ENCODE measurements at places on chromosomes 6 and 20.
A peak's percentile ranks its signal among the peaks of the same experiment; 100 is the strongest.

DNA sequence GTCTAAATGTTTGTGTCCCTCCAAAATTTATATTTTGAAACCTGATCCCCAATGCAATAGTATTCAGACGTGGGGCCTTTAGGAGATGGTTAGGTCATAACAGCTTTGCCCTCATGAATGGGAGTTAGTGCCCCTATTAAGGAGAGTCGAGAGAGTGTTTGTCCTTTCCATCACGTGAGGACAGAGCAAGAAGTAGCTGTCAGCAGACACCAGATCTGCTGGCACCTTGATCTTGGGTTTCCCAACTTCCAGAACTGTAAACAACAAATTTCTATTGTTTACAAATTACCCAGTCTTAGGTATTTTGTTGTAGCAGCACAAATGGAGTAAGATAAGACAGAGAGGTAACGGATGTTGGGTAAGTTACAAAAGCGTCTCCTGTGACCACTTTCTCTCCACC is 46.6 kb downstream of the FAM50B start:
- DNase-seq = no peak

- DNase-seq = no peak
These were observed 48.0 kb downstream of the VAPB start for GRCh38 chr20:58436868-58437645.

- DNase-seq = no peak
These were observed 58.7 kb upstream of the RNF24 start for GRCh38 chr20:4073852-4074741.

DNA sequence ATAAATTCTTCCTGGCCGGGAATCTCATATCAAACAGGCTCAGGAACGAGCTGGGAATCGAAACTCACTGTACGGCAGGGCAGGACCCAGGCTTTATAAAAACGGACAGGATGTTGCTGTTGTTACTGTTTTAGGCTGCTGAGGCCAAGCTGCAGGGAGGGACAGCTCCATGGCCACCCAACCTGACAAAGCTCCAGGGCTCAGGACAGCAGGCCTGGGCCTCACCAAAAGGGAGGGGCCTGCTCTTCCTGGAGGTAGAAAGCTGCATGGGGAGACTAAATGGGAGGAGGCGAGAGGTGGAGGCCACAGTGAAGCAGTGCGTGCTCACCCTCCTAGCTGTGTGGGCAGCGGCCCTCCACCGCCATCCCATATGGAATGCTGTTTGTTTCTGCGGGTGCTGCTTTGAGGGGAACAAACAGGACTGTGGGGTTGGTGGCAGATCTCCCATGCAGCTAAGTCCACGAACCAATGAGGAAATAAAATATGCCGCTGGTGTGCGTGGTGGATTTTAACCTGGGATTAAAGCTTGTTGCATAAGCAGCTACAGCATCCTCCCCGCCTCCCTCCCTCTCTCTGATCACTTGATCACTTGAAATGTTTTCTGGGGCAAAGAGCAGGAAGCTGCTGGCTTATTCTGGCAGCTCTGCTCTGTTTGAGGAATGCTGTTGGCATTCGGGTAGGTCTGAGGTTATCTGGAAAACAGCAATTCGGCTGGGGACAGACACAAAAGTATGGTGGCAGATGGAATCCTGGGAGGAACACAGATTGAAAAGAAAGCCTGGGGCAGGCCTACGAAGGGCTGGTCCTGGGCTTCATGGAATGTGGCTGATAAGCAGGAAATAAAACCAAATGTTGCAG is 2.4 kb upstream of the ZMYND8 start:
- peak; percentile 99 for DNase-seq

DNA sequence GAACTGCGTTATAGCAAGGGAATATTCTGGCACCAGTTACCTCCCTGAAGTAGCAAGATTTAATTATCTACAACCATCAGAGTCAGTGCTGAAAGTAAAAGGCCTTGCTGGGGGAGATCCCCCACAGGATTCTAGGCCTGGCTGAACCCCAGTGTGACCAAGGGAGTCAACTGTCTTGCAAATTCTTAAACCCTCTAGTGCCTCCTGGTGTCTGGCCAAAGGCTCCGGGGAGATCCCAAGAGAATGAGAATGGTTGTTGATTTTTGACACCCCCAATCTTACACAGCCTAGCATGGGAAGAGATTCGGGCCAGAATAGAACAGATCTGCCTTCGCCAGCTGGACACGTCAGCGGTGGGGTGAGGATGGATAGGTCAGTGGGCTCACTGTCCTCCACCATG is 179.4 kb downstream of the ERMARD start:
- DNase-seq = no peak

GRCh38 chr20:62818592-62819493 is 2.0 kb downstream of the COL9A3 start:
- no peak for DNase-seq

- no peak for DNase-seq
These were observed 19.0 kb downstream of the RRBP1 start for GRCh38 chr20:17663040-17663399.

DNA sequence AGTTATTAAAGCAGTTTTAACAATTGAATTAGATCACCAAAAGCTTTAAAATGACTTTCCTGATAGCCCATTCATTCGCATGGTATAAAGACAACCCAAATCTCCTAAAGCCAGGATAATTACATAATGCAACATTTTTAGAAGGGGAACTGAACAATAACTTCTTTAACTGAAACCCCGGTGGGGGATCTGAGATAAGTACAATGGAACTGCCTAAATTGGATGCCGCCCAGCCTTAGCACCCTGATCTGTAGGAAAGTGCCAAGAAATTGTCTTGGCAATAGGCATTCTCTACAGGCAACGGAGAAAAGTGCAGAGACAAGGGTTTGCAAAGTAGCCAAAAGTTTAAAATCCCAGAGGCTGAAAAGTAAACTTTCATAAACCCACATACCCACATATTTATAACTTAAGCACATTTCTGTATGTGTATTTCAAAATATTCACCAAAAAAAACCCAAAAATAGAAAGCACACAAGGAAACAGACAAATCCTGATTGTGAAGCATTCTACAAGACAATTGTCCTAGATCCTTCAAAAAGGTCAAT is 98.8 kb upstream of the BEND6 start:
- DNase-seq = no peak

- no peak for DNase-seq
These were observed 1006.2 kb upstream of the CITED2 start for GRCh38 chr6:140380427-140381218.

DNA sequence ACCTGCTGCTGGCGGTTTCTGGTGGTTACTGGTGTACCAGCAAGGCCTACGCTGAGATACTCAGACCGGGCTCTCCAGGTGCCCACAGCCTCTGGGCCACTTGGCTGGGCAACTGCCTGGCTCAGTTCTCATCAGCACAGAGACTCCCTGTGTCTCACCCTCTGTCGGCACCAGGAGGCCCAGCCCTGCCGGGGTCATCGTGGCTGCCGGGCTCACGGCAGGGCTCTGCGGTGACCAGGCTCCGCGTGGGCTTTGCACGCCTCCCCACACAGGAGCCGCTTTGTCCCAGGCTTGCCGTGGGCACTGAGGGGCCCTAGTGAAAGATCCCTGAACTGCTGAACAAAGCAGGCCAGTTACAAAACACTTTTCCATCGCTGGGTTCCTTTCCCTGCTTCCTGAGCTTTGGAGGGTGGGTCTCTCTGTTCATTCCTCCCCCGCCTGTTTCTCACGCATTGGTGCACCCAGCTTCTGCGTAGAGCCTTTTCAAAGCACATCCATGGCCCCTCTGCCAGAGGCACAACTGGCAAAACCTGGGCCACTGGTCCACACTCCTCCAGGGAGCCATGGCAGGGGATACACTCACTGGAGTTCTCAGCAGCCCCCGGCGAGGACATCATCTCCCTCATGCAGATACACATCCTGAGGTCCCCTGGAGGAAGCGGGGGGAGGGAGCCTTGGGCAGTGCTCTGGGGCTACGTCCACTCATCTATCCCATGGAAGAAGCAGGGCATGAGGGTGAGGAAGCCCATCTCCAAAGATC is 117.0 kb downstream of the NFATC2 start:
- no peak for DNase-seq

DNA sequence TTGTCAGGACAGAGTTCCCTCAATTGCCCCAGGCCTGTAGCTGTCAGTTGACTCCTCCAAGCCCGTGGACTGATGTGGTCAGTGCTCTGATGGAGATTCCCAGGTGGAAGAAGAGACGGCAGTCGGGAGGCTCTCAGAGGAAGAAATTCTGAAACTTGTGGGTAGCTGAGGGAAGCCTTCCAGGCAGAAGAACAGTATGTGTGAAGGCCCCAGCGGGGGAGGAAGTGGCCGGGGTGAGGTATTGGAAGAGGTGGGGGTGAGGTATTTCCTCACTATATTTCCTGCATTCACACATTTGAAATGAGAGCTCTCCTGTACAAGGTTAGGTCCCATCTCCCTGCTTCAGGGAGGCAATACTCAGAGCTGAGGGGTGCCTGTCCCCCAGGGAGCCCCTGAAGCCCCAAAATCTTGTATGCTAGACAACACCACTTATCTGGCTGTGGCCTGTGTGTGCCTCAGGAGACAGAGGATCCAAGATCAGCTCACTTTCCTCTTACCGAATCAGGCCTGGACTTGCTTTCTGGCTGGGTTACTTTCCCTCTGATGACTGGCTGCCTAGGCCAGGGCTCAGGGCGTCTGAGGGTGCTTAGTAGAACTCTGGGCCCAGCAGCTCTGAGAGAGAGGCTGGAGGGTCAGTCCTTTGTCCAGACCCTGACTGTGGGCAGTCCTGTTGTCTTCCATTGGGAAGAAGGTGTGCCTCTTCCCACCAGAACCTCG is 49.3 kb upstream of the MYL9 start:
- DNase-seq = no peak

DNA sequence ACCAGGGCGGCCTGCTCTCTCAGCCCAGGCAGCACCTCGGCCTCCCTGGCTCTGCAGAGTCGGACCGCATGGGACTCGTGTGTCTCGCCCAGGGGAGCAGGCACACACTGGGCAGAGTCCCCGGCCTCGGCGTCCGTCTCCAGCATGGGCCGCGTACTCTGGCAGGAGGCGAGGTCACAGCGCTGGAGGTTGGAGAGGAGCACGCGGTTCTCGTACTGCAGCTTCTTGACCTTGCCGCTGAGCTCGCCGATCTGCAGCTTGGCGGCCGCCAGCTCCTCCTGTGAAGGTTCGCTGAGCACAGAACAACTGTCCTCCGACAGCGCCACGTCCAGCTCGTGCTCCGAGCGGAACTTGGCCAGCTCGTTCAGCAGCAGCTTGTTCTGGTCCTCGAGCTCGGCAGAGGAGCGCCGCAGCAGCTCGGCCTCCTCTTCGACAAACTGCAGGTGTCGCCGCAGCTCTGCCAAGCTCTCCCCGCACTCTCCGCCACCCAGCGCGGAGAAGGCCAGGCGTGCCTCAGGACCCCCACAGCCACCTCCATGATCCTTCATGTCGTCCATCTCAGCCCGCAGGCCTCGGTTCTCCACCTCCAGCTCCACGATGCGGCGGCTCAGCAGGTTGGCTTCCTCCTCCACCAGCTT is 42.0 kb upstream of the DSN1 start:
- no peak for DNase-seq

- DNase-seq = no peak
These were observed 693 bp upstream of the GNAS-AS1 start for GRCh38 chr20:58851221-58851968.

DNA sequence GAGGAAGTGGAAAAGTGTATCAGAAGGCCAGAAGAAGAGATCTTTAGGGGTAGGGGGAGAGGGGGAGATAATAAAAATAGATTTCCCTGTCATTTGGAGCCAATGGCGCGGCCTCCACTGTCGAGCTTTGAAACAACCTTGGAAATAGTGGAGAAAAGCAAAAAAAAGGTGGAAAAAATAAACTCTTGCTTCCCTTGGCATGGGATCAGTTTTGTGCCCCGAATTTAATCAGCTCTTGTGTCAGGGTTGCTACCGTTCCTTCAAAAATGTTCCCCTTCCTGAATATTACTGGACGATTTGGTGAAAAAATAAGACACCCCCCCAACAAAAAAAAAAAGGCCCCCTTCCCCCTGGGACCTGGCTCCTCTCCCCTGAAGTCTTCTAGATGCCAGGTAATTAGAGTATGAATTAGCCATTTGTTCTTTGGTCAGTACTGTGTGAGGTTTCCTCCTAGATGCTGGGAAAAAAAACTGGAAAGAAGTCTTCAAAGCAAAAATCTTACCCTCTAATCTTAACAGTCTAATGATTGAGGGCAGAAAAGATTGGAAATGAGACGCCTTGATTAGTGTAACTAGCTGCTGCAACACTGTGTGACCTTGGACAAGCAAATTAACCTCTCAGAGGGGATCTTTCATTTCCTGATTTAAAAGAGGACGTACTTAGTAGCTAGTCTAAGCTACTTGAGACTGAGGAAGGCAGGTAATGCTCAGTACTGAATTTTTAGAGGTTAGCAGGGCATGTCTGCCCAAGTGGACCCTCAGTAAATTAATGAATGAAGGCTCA is 872 bp upstream of the RBM39 start:
- peak; percentile 31 for DNase-seq

DNA sequence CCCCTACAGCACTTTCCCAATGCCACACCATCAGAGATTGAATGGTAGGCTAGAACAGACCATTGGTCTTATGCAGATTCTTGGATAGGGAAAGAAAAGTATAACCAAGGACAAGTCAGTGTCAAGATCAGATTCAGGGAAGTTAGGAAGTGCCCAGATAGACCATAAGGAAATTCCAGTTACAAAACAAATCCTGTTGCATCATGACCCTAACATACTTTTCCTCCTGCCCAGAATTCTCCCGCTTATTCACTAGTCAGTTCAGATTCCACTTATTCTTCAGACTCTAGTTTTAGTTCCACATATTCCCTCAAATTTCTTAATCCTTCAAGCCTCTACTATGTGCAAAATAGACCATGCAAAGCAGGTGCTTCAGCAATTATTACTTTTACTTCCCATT is 20.7 kb downstream of the METTL24 start:
- DNase-seq = no peak

DNA sequence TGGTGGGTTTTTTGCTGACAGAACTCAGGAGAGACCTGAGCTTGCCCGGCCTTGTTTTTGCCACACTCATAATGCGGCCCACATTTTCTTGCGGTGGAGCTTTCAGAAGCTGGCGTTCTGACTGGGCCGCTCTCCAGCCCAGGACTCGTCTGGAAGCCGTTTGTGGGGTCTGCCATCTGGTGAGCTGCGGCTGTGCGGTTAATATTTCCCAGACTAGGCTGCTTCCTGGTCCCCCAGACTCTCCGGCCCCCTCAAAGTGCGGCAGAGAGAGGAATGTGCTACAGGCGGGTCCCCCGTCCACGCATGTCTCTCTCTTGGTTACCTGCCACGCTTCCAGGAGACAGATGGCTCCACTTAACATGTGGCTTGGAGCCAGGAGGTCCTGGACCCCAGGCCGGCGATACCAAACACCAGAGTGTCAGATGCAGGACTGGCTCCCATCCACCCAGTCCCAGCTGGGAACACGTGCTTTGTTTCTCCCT is 128.9 kb upstream of the PMEPA1 start:
- DNase-seq = no peak

DNA sequence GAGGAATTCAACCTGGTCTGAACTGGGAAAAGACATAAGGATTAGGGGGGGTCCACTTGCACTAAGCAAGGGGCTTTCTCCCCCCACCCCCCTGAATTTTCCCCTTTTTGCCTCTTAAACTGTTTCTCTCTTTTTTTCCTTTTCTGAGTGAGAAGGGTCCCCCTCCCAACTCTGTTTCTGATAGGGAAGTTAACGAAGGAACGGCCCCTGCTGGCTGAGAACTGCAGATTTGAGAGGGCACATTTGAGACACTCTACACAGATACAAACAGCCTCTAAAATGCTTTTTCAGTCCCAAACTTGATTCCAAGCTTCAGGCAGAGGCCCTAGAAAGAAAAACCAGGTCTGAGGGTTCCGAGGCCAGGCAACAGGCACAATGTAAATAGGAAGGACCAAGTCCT is 91.7 kb downstream of the JARID2 start:
- no peak for DNase-seq

- no peak for DNase-seq
These were observed 4.9 kb upstream of the PACSIN1 start for GRCh38 chr6:34460796-34461507.

- no peak for DNase-seq
These were observed 2.5 kb upstream of the CLDN20 start for GRCh38 chr6:155261111-155261900.

- DNase-seq = no peak
These were observed 74.8 kb upstream of the SIRPA start for GRCh38 chr20:1820138-1821079.
